IgD-negative memory B cell (primary cell): ENCODE measurements at places on chromosomes 7 and 10. TPM values are rescaled to one million over a fixed set of nuclear protein-coding genes. Genes with fewer than 3 reads are reported as not detected.

The VPS41 gene
- polyA plus RNA-seq = 45.4 TPM

The SOSTDC1 gene
- not detected for polyA plus RNA-seq

The EPDR1 gene
- polyA plus RNA-seq = 0.63 TPM

The ZNF655 gene
- polyA plus RNA-seq = 66.9 TPM

The OR9A2 gene
- not detected for polyA plus RNA-seq

The MMRN2 gene
- not detected for polyA plus RNA-seq

The AZGP1 gene
- polyA plus RNA-seq = not detected

The ABCB8 gene
- polyA plus RNA-seq = 21.6 TPM

The CARD11 gene
- 52.4 TPM for polyA plus RNA-seq

The RSU1 gene
- polyA plus RNA-seq = 86.8 TPM

The PILRA gene
- 2.3 TPM for polyA plus RNA-seq

The ELFN1 gene
- polyA plus RNA-seq = 0.54 TPM

The CCSER2 gene
- polyA plus RNA-seq = 41.3 TPM

The RSPH10B2 gene
- not detected for polyA plus RNA-seq

The ITIH5 gene
- not detected for polyA plus RNA-seq

The CPN1 gene
- not detected for polyA plus RNA-seq

The TACC2 gene
- polyA plus RNA-seq = not detected

The CEP55 gene
- polyA plus RNA-seq = 0.53 TPM

The RPA3 gene
- 99.9 TPM for polyA plus RNA-seq

The ST8SIA6 gene
- not detected for polyA plus RNA-seq

The CPA2 gene
- polyA plus RNA-seq = not detected

The SEMA4G gene
- polyA plus RNA-seq = not detected

The DNAJC2 gene
- 21.9 TPM for polyA plus RNA-seq

The PON1 gene
- polyA plus RNA-seq = not detected

The PTPRN2 gene
- polyA plus RNA-seq = 1.6 TPM

The PNLIP gene
- polyA plus RNA-seq = not detected

The DNAH11 gene
- polyA plus RNA-seq = not detected

The EN2 gene
- not detected for polyA plus RNA-seq

The AOAH gene
- polyA plus RNA-seq = 2.8 TPM

The SYT15 gene
- 0.45 TPM for polyA plus RNA-seq

The KLF14 gene
- polyA plus RNA-seq = 0.11 TPM
